Breast epithelium (tissue), 4 donors: ENCODE measurements at places on chromosomes 7 and 10. TPM values are rescaled to one million over a fixed set of nuclear protein-coding genes. Genes with fewer than 3 reads are reported as not detected.
A peak's percentile ranks its signal among the peaks of the same experiment; 100 is the strongest.

The SPDYE2B gene
- total RNA-seq = not detected

The SDHAF3 gene
- 4.3 TPM for total RNA-seq

The MBL2 gene
- not detected for total RNA-seq

The SPAG6 gene
- total RNA-seq = 0.59 TPM

The HECW1 gene
- 0.48 TPM for total RNA-seq

The GIMAP4 gene
- 29.2 TPM for total RNA-seq

The EN2 gene
- total RNA-seq = 0.33 TPM

DNA sequence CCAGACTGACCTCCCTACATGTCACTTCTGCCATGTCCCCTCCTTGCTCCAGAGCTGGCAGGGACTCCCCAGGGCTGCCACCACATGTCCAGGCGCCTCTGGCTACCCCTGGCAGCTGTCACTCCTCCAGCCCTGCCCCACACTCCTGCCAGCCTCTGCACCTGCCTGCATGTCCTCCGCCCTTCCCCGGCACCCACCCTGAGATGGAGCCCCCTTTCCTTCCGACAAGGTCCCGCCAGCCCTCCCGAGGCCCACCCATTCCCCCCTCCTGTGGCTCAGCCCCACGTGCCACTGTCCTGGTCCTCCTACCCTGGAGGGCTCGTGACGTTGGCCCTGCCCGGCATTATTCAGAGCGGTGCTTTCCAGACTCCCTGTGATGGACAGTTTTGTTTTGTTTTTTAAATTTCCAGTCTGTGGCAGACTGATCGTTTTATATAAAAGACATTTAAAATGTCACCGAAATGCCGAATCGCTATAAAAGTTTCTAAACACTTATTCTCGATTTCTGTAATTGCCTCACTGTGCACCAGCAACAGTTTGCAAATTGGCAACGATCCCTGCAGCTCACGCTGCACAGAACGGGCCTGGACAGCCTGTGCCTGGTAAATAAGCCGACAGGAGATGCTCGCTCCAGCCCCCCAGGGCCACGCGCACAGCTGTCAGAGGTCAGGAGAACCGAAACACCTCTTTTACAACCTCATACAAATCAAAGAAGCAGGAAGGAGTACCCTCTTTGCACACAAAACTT lies 111.1 kb upstream of the SH2B2 start:
- DNase-seq = no peak

DNA sequence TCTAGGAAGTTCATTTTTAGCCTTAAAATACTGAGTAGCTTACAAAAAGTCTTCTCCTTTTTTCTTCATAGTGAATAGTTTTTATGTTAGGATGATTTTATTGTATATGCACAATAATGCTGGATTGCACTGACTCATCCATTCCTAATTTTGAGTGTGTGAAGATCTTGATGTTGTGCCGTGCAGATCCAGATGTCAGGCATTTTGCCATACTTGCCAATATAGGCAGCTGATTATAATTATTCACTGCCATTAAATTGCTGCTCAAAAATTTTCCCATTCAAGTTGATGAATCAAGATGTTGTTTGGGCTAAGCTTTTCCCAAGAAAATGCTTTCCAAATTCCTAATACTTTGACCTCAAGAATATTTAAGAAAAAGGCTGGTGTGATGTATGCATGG lies 218.3 kb downstream of the AHR start:
- no peak for DNase-seq

DNA sequence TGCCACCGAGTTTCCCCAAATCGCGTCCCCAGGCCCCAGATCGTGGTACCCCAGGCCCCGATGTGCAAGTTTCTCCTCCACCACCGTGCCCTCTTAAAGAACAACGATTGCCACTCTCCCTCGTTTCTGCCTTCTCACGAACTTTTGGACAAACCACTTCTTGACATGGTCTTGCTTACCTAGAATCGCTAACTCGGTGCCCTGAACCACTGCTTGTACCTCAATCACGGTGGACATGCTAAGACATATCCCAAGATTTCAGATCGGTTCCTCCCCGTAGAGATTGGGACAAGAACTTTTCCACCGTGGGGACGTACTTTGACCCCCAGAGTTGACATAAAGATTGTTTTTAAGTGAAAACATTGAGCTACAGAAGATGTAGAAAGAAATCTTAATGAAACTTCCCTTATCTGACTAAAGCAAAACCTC lies 477 bp upstream of the ZC3HAV1 start:
- no peak for DNase-seq

DNA sequence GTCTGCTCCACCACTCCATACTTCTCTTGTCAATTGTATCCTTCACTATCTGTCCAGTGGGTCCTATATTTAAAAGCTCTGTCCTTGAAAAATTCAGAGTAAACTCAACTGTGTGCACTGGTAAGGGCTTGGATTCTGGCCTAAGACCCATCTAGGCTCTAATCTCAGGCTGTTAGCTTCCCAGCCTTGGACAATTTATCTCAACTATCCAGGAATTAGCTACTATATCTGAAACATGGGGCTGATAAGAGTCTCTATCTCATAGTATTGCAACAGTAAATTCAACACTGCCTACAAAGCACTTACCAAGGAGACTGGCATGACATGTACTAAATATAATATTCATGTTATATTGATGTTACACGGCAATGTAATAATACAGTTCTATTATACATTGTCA lies 303.4 kb downstream of the XPNPEP1 start:
- DNase-seq = no peak

DNA sequence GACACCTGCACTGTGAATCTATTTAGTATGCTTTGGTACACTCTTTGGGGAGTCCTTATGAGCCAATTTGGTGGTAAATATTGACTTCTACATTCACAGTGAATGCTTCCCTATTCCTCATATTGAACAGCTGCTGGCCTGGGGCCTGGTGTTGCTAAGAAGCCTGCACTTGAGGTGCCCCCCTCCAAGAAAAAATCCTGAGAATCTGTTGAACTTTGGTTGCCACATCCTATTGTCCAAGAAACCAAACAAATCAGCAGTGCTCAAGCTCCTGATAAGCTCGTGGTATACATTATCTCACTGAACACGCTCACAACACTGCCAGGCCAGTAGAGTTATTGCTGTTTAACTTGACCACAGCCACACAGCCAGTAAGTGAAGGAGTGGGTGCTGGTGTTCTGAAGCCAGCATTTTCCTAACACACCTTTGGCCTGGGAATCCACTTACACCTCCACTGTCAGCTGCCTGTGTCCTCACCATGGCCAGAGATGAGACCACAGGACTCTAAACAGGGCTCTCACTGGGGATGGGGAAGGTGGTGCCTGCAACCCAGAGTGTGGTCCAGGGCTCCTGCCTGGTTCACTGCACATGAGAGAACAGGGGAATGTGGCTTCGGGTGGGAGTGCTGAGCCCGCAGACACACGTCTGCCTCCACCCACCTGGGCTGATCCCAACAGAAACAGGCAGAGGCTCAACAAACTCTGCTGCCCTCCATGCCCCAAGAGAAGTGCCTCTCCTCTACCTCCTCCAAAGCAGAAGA lies 6.7 kb downstream of the DDC start:
- no peak for DNase-seq

GRCh38 chr10:19245889-19246752 lies 197.5 kb downstream of the MALRD1 start:
- no peak for DNase-seq

- DNase-seq = no peak
Observed at GRCh38 chr10:126425032-126425431, 36.8 kb upstream of the ADAM12 start.

DNA sequence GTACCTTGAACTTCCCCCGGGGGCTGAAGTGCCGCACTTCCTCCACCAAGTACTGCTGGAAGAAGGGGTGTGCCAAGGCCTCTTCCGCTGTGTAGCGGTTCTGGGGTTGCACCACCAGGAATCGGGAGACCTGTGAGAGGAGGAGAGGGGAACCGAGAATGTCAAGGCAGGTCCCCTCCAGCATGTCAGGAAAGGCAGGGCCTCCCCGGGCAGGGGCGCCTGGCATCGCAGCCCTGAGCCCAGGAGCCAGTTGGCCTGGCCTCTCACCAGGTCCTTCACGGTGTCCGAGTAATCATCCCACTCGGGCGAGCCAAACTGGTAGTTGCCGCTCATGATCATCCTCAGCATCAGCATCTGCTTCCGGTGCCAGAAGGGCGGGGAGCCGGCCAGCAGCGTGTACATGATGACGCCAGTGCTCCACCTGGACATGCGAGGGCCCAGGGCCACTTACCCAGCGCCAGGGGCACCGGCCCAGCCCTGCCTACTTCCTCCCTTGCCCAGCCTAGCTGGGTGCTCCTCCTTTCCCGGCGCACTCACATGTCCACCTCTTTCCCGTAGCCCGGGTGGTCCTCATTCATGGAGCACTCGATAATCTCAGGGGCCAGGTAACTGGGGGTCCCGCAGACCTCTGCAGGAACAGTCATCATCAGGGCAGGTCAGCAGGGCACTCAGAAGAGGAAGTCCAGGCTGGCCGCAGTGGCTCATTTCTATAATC lies 11.0 kb downstream of the PHKG1 start:
- no peak for DNase-seq

DNA sequence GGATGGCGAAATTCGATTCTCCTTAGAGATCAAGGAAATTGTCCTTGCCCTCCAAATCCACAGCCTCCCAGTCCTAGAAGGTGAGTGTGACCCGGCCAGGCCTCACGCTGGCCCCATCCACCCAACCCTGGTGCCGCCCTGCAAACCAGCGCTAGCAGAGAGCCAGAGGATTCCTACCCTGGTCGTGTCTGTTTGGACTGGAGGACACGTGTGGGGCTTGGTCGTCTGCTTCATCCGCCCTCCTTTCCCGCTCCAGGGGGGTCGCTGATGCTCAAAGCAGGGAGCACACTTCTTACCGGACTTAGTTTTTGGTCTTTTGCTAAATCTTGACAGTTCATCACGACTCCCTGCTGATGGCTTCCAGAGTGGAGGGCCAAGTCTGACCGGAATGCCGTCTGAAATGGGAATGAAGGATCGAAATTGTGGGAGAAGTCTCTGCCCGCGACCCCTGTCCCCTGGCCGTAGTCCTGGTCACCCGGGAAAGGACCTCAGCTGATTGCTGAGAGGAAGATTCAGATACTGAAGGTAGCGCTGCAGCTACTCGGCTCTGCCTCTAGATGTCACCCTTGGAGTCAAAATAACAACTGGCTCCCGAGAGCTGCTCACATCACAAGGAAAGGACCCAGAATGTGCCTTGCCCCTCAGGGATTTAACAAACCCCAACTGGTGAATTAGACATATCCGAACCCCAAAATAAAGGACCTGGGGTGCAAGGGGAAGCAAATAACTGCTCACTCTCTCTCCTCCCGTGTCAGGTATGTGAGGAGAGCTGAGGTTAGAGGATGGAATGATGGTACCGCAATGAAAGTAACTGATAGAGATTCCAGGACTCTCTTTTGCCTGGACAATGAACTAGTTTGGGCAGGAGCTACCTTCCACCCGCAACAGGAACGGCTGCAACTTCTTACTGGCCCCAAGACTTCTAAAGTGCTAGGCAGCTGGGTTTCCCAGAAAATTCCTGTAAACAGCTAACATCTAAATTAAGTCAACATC lies 23.5 kb upstream of the ORC5 start:
- DNase-seq = peak; percentile 18

GRCh38 chr10:32226624-32227023 lies 120.3 kb downstream of the EPC1 start:
- no peak for DNase-seq

DNA sequence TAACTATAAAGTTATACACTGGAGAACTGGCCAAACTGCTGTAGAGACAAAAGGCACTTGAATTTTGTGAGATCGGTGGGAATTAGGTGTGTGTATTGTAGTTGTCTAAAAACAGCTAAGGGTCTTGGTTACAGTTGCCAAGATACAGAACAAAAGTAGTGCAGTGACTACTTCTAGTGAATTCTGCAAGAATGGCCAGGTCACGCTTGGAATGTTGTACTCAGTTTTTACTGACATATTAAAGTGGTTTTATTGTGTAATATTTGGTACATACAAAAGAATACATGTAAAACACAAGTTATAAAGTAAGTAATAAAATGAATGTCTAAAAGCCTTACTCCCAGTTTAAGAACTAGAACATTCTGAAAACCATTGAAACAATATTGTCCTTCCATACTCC lies 42.4 kb downstream of the PRPF18 start:
- DNase-seq = no peak

GRCh38 chr10:128568990-128569945 lies 443.0 kb upstream of the MKI67 start:
- no peak for DNase-seq

- no peak for DNase-seq
Observed at GRCh38 chr10:114511881-114512280, 107.6 kb upstream of the AFAP1L2 start.

- DNase-seq = no peak
Observed at GRCh38 chr7:94398841-94399240, 4.1 kb downstream of the COL1A2 start.

DNA sequence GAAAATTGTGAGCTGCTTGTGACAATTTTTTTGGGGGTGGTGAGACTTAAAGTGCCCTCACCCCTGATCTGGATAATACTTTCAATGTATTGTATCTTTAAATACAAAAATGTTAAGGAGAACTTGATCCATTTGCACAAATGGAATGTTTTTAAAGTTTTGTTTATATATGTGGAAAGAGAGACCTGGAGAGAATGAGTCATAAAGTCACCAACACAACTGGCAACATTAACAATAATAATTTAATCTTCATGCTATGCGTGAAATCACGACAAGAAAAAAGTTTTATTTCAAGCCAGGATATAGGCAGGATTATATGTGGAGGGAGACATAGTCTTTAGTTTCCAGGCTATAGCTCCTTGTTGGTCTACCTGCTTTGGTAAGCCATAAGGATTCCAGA lies 537.5 kb downstream of the GPAM start:
- no peak for DNase-seq

- no peak for DNase-seq
Observed at GRCh38 chr7:2909471-2910039, 65.4 kb upstream of the GNA12 start.

GRCh38 chr7:85522070-85522469 lies 335.2 kb upstream of the SEMA3D start:
- DNase-seq = no peak

GRCh38 chr7:132537456-132538145 lies 38.7 kb downstream of the PLXNA4 start:
- DNase-seq = no peak

DNA sequence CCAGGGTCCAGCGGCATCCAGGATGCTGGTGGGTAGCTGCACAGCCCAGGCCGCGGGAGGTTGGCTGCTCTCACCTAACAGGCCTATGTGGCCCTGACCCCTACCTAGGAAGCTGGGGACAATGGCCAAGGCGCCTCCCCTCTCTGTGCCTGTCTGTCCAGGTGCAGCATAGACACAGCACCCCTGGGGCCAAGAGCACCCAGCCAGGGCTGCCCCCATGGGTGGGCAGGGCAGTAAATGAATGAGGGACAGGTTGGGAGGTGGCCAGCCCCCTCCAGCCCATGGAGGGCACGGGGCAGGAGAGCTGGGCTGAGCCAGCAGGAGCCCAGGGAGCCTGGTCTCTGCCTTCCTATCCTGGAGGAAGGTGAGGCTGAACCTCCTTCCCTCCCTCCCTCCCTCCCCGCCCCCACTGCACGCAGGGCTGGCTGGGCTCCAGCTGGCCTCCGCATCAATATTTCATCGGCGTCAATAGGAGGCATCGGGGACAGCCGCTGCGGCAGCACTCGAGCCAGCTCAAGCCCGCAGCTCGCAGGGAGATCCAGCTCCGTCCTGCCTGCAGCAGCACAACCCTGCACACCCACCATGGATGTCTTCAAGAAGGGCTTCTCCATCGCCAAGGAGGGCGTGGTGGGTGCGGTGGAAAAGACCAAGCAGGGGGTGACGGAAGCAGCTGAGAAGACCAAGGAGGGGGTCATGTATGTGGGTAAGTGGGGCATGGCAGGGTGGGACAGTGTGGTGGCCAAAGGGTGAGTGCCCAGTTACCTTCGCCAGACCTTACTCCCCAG lies at the start of gene SNCG:
Gene SNCG (plus strand): TSS at position 484 of the 785 bp plus-strand sequence. CDS start 99 bp downstream, at position 583.
- DNase-seq = peak; percentile 72

GRCh38 chr7:156897673-156898072 lies 4.7 kb upstream of the LMBR1 start:
- DNase-seq = no peak
